Right lobe of liver (tissue), 6 donors: ENCODE measurements at places on chromosomes 1 and 21.

GRCh38 chr1:101299141-101299540, 62.3 kb downstream of the S1PR1 start:
- DNase-seq: no peak

DNA sequence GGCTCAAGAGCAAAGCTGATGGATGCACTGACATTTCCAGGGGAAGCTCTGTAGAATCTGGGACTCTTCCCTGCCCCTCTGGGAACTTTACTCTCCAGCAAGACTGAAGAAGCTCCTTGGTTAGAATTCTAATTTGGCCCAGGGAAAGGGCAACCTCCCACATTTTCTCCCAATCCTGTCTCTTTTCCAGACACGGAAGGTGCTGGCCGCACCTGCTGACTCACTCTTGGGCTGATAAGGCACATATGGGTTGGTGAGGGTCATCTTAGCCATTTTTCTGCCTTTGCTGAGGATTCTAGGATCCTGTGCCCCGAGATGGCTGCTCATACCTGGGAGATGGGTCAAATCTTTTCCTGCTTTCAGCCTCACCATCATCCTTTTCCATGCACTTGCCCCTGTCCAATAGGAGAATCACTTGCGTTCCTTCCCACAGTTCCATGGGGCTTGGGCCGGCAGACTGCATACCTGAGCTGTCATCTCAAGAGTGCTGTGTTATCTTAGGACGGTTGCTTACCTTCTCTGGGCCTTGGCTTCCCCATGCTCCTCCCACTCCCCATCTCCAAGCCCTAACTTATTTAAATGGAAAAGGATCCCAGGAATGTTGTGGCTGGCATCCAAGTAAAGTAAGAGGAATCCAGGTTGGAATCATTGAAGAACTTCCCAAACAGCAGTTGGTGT, 1.3 kb downstream of the TINAGL1 start:
- no peak for DNase-seq

GRCh38 chr1:243837907-243838535, 12.0 kb downstream of the AKT3 start:
- DNase-seq: no peak

DNA sequence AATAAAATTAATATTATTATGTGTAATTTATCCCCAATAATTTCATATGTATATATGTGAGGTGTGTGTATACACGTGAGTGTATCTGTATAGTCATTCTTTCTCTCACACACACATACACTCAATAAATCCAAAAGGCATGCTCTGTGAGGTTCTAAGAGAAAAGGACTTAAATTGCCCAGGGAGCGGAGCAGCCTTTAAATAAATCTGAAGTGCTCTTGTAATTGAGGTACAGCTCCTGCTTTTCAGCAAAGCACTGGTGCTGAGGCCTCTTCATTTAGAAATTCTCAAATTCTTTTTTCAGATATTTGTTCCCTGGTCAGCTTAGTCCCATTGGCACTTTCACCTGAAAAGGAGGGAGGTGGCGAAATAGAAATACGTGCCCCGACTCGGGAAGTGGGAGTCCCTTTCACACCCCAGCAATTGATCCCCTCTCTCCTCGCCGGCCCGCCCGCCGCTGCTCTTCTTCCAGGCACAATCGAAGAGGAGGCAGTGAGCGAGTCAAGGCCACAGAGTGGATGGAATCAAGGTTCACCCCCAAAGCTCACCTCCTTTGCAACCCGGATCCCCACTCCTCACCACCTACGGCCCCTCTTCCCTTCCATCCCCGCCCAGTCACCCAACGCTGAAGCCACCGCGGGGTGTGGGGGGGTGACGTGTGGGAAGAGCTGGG, 944 bp downstream of the PLPPR5 start:
- DNase-seq: no peak

- DNase-seq: no peak
These were observed 10.6 kb downstream of the MROH7 start for GRCh38 chr1:54652168-54652567.

DNA sequence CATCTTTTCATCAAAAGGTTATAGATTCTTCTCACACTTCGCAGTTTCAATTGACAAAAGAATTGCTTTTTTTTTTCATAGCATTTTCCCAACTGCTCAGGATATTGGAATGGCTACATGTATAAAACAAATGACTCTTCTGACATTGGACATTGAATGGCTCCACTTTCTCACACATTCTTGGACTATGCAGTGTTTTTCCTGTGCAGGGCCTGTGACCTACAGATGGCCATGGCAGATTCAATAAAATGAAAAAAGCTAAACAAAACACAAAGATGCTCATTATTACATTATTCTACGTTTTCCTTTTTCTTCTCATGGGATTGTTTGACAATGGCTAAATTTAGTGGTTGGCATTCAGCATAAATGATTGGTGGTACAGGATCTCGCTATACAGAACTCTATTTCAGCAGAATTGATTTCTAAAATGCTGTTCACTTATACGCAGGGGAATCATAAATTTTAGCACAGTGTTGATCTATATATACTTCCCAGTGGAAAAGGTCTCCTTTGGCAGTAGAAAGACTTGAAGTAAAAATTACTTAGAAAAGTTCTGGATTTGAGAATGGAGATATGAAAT, 115.6 kb upstream of the ADAMTS5 start:
- no peak for DNase-seq

DNA sequence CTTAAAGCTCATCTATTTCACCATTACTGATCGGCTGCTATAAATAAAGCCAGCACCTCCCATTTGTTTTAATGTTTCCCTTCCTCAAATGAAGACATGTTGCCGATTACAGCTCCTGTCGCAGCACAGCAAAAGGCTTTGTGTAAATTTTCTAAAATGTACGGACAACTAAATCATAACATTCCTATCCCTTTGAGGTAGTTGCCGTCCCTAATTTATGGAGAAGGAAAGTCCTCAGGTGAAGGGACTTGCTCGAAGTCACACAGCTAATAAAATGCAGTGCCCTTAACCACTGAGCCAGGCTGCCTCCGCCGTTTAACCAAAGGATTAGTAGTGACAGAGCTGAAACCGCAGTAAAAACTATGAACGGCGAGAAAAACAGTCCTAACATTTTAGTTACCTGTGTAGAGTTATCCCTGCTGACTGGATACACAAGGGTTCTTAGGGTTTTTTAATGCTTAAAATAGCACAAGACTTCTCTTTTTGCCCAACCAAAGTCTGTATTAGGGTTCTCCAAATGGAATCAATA, 871 bp downstream of the PINK1 start:
- peak; percentile 12 for DNase-seq

- no peak for DNase-seq
These were observed 371.7 kb upstream of the BRINP3 start for GRCh38 chr1:190849346-190849745.

DNA sequence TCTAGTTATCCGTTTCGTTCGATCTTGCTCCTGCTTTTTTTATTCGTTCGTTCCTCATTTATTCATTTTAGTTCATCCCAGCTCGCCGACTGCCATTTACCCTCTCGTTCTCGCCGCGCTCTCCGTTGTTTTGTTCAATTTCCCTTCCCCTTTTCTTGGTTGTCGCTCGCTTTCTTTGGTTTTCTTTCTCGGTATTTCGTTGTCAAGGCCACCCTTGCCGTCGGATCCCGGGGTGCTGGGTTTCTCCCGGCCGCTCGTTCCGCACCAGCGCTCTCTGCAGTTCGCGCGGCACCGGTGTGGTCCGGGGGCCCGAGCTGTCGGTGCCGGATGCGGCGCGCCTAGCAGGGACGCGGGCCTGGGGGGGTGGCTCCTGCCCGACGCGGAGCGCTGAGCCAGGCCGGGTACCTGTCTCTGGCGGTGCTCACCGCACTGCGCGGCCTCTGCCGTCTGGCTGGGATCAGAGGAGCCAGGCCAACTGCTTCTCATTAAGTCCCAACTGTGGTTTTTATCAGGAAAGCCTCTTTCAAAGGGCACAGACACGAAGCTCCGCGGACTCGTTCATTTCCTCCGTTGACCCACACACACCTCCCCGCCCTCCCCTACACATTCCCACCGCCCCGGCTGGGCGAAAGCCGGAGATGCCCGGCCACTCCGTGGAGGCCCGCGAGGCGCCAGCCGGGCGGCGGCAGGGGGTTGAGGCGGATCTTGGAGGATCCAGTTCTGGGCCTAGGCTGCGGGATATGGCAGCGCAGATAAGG, 1.6 kb downstream of the ALX3 start:
- DNase-seq: no peak

DNA sequence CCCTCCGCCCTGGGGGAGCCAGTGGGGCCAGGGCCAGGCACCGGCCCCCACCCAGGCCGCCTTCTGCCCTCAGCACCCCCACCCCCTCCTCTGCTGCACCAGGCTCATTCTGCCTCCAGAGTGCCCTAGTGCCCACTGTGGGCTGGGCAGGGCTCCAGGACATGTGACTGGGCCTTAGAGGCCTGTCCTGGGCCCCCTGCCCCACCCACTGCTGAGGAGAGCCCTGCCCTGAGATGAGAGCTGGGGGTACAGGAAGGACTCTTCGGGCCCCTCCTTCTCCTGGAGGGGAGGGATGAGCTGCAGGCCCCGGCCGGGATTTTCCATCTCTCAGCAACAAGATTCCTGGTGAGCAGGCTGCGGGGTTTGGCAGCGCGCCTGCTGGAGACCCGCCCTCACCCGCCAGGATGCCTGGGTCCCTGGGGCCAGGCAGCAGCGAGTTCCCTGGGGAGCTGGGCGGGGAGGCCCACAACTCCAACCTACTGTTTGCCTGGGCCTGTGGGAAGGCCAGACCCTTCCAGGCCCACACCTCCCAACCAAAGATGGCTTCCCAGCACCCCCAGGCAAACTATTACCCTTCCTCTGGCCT, 14.0 kb downstream of the AHDC1 start:
- DNase-seq: no peak

GRCh38 chr1:154499446-154499845, 2.6 kb upstream of the TDRD10 start:
- no peak for DNase-seq

DNA sequence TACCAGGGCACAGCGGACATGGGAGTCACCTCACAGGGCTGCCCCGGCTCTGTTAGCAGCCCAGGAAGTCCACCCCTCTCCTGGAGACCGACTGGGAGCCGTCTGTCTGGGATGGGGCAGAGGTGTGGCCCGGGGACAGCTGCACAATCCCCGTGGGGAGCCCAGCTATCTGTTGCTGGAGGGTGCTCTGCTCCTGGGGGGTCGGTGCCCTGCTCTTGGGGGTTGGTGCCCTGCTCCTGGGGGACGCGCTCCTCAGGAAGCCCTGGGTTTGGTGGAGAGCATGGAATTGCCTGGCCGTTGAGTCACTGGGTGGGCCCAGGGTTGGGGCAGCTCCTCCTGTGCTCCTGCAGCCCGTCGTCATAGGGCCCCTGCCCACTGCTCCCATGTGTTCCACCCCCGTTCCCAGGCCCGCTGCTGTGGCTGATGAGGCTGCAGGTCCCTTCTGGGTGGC, 39.3 kb downstream of the AGPAT3 start:
- DNase-seq: no peak

DNA sequence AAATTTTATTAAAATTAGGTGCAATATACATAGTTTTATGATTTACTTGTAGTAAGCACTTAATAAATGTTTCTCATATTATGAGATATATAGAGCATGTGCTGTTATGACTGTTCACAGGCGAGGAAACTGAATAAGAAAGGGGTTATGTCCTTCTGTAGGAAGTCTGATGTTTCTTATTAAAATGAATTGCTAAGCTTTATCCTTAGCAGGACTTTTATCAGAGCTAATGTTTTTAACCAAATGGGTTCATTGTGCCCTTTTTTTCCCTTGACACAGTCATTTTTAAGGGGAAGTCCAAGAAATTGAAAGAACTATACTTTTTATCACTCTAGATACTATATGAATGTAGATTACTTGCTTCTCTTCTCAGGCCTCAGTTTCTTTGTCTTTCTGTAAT, 285.2 kb downstream of the PTPRC start:
- no peak for DNase-seq

- no peak for DNase-seq
These were observed 5.0 kb downstream of the RABGGTB start for GRCh38 chr1:75791022-75791421.

GRCh38 chr1:67634396-67634935, 50.5 kb upstream of the GADD45A start:
- DNase-seq: no peak

DNA sequence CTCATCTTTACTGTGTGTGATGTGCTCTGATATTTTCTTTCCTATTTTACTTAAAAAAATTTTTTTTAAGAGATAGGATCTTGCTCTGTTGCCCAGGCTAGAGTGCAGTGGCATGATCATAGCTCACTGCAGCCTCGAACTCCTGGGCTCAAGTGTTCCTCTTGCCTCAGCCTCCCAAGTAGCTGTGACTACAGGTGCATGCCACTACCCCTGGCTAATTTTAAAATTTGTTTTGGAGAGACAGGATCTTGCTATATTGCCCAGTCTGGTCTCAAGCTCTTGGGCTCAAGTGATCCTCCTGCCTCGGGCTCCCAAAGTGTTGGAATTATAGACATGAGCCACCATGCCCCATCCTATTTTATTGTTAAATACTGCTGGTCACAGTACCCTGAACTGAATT, 67.4 kb downstream of the FOXD2 start:
- no peak for DNase-seq

- DNase-seq: no peak
These were observed 1.3 kb downstream of the AGO3 start for GRCh38 chr1:35932158-35932636.

DNA sequence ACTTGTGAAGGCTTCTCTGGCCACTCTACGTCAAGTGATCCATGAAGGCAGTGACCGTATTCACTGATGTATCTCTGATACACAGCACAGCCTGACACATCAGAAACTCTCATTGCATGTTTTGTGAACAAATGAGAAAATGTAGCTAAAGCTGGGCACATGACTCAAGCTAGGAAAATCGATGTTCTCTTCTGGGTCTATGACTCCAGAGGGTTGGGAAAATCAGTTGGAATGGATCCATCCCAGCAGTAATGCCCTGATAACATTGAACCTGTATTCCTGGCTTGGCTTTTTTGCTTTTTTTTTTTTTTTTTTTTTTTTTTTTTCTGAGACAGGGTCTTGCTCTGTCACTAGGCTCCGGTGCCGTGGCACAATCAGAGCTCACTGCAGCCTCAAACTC, 395.7 kb downstream of the KCNH1 start:
- no peak for DNase-seq

- DNase-seq: peak; percentile 79
These were observed at the start of gene ACBD6 for GRCh38 chr1:180502361-180503279. TSS of gene ACBD6 (minus strand) at chr1:180502577. CDS start at chr1:180502266, 311 bp downstream.

DNA sequence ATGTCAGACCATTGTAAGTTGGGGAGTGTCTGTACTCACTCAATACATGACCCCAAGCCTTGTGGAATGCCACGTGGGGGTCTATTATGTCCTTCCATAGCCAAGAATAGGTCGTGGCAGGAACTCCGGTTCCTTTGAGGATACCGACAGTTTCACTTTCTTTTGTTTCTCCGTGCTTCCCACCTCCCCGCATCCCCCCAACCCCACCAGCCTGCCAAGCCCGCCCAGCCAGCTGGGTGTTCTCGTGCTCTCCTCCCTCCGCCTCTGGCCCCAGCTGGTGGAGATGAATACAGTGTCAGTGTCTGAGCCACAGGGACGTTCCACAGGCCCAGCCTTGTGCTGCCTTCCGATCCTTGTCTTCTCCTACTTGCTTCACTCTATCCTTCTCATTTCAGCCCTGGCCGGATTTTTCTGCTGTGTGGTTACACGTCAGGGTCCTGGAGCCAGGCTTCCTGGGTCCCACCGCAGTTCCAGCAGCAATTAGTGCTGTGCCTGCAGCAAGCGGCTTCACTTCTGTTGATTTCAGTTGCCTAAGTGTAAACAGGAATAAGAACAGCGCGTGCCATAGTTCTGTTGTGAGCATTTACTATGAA, 4.1 kb upstream of the AGTRAP start:
- peak; percentile 66 for DNase-seq
